Activated CD8-positive, alpha-beta memory T cell treated with anti-CD3 and anti-CD28 coated beads, Interleukin-2, amount 50 U/mL, for 48 hours (primary cell): ENCODE measurements at places on chromosomes 7 and 10.

GRCh38 chr7:123643495-123644441 lies 11.9 kb upstream of the LMOD2 start:
- no peak for DNase-seq

- DNase-seq: peak; percentile 88
Observed at GRCh38 chr10:22714479-22715289, at the start of gene PIP4K2A. TSS of gene PIP4K2A (minus strand) at chr10:22714578. CDS start at chr10:22714326, 252 bp downstream.

DNA sequence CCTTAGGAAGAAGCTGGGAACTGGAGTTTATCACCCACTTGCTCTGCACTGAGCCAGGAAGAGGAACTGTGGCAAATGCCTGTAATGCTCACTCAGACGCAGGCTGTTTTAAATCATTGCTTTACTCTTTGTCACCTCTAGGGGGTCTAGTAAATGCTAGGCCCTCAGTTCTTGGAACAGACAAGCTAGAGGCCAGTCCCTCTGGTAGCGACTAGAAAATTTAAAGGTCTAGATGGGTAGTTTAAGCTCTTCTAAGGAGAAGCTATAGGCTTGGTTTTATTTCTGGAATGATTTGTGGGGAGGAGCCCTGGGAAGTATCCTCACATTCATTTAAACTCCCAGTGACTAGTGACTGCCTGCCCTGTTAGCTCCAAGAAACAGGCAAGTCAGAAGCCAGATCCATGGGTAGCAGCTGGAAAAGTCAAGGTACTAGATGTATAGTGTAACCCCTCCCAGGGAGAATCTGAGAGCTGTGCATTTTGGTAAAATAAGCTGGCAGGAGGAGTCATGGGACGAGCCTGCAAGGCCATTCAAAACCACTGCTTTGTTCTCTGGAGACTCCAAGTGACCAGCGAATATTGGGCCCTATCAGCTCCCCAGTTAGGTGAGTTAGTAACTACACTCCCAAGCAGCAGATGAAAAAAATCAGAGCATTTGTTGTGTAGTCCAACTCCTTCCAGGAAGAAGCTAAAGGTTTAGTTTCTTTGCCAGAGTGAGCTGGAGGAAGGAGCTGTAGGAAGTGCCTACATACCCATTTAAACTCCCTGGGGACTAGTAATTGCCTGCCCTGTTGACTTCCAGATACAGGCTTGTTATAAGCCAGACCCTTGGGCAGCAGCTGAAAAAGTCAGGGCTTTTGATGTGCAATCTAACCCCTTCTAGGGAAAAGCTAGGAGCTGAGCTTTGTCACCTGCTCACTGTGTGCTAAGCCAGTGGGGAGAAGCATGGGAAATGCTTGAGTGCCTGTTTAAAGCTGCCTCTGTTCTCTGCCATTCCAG lies 68.9 kb downstream of the DYNC1I1 start:
- DNase-seq: no peak

DNA sequence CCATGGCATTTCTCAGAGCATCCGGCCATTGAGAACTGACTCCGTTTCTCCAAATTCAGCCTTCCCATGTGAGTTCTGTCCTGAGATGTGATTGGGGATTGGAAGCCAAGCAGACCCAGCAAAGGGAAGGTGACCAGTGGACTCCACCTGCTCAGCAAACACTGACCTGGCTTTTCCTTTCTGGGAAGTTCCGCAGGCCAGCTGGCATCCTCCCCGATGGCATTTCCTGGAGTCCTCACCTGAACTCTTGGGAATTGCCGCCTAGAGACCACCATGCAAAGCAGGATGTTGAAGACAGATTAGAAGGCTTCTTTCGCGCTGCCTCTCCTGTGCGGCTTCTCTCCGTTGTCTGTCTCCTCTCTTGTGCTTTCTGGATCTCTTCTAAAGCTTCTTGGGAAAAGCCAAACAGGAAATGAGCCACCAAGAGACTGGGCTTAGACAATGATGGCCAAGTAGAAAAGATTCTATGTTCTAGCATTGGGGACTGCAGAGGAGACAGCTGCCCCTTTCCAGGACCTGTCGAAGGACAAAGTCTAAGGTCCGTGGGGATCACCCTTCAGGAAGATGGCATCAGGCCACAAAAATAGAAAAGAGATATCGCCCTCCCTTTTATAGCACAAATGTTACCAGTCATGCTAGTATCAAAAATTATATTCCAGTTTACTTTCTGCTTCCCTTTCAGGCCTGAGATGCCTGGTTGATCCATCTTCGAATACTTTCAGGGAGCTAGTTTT lies 103.7 kb upstream of the INSYN2A start:
- no peak for DNase-seq

DNA sequence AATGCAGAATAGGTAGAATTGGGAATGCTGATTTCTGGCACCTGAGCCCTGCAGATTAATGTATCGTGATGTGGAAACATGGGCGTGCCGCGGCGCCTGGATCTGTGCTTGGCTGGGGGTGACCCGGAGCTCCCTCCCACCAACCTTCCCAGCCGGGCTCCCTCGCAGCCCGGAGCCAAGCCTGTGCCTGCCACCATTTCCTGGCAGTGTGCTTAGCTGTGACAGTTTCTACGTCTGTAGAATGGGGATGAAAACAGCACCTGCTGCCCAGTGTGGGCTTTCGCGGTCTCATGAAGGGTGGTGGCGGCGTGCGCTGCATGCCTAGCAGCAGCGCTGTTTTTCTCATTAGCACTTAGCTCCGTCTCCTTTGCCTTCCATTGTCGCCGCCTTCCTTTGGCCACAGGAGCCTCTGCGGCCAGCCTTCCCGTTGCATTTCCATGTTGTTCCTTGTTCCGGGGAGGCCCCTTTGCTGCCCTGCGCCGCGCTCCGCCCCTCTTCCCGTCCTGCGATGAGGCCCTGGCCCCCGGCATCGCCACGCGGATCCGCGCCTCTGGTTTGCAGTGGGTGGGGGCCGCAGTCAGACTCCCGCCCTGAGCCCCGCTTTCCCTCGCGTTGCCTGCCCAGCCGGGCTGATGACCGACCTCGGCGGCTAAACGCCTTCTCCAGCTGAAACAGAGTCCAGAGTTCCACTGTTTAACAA lies 84.2 kb downstream of the CUL1 start:
- no peak for DNase-seq

GRCh38 chr10:118454211-118454610 lies 112.1 kb upstream of the FAM204A start:
- DNase-seq: no peak

GRCh38 chr10:47262606-47263533 lies 37.1 kb upstream of the GDF10 start:
- no peak for DNase-seq

DNA sequence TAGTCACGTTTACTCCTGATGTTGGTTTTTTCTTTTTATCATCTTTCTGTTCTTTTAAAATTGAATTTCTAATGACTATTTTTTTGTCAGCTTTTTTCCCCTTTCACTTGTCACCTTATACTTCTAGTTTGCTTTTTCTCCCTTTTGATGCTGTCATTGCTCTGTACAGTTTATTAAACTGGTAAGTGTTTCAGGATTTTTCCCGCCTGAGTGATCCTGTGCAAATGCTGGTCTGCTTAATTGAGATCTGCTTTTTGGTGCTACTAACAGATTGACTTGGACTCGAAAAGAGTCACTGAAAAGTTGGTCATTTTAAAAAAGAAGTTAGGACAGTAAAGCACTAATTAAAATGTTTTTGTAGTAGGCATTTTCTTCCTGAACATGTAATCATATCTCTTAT lies 95.2 kb downstream of the PHTF2 start:
- DNase-seq: no peak

- no peak for DNase-seq
Observed at GRCh38 chr7:58086871-58087535, 637.0 kb downstream of the ZNF716 start.

DNA sequence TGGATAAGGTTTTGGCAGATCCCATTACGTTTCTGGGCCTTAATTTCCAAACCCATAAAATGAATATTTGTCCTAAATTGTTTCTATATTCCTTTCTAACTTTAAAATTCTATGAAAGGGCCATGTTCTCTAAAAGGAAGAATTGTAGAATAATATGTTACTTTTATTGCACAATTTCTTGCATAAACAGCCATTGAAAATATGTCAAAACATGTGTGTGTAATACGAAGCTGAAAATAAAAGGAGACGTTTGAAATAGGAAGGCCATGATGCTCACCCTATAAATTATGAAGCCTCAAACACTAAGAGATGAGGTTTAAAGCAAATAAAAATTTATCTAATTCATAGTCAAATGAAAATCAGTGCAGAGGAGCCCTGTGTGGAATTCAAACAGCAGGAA lies 145.0 kb upstream of the LRRTM3 start:
- DNase-seq: no peak

GRCh38 chr10:79468015-79468560 lies 22.7 kb upstream of the ZCCHC24 start:
- no peak for DNase-seq

DNA sequence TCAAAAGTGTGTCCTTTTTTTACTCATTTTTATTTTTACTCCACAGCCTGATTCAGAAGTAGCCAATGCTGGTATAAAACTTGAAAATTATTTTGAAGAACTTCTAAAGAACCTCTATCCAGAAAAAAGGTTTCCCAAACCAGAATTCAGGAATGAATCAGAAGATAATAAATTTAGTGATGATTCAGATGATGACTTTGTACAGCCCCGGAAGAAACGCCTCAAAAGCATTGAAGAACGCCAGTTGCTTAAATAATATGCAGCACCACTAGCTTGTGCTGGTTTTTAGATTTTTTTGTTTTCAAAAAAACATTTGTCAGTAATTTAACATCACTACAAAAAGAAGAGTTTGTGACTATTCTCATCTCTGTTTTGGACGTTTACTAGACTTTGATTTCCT lies 116.5 kb downstream of the SVOPL start:
- no peak for DNase-seq

DNA sequence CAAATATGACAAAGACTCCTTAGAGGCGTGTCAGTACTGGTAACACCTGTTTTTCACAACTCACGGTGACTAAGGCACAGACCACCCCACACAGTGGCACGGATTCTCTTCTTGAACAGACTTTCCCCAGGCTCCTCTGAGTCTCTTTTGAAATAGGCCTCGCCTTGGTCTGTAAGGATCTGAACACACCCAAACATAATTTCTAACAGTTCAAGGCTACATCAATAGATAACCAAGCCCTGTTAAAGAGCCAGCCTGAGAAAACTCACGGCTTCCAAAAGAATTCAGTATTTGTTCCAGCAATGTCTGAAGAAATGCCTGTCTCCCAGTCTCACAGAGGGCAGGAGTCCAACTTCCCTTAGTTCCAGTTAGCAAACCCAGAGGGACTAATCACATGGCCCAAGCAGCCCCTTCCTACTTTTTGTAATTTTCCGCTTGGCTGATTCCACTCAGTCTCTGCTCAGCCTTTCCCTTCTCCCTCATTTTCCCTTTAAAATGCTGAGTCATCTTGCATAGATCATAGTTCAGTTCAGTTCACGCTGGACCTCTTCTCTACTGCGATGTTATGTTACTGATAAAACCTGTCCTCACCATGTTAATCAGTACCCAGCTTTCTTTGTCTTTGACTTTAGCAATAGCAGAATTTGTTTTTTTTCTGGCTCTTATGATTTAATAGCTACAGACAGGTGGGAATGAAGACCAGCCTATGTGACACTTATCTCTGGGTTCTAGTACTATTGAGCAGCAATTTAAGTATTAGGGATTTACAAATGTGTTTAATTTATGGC lies 22.6 kb upstream of the AKR1C3 start:
- DNase-seq: no peak

- DNase-seq: no peak
Observed at GRCh38 chr7:102892631-102893278, 20.0 kb upstream of the LRRC17 start.

DNA sequence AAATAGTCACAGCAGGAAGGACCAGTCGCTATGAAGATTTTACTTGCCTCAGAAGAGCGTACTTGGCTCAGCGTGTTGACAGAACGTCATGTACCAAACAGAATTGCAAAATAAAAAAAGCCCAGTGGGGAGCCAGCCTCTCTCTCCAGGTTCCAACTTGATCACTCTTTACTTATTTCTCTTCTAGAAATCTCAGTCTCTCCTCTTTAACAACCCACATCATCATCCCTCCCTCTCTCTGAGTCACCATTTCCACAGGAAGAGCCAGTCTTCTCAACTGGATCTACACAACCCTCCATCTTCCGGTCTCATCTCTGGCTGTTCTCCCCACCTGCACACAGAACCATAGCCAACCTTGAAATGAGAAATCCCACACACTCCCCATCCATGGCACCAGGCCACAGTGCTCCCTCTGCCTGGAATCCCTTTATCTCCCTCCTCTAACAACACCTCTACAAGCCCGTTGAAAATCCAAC lies 718.3 kb downstream of the GRID1 start:
- no peak for DNase-seq

- no peak for DNase-seq
Observed at GRCh38 chr10:129883626-129884397, 80.3 kb downstream of the EBF3 start.

DNA sequence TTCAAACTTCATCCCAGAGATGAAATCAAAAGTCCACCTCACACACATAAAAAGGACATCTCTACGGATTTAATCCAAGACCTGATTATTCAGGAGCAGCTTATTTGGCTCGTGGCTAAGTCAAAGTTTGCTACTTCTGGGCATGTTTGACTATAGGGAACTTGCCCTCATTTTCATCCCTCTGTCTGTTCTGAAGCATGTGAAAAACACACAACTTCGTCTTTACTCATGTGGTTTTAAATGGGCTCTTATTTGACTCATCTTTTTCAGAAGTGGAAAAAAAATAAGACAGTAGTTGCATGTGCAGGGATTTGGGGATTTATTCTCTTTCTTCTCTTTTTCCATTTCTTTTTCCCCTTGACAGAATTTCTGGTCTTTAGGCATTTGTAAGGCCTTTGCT lies 295.9 kb downstream of the TFEC start:
- no peak for DNase-seq
